ENCODE measurements at places on chromosomes 16 and 17. TPM values are rescaled to one million over a fixed set of nuclear protein-coding genes. Genes with fewer than 3 reads are reported as not detected.

SRCAP gene
- total RNA-seq = 29.5 TPM

C16orf46 gene
- total RNA-seq = not detected

G6PC1 gene
- not detected for total RNA-seq

CACNG4 gene
- total RNA-seq = 0.08 TPM

WSB1 gene
- 79.4 TPM for total RNA-seq

TAC4 gene
- not detected for total RNA-seq

SMIM36 gene
- not detected for total RNA-seq

TP53TG3C gene
- not detected for total RNA-seq

CES4A gene
- 6.0 TPM for total RNA-seq

NUPR1 gene
- total RNA-seq = 64.4 TPM

CASKIN1 gene
- total RNA-seq = 0.08 TPM

TMEM132E gene
- not detected for total RNA-seq

MT3 gene
- not detected for total RNA-seq

LPCAT2 gene
- total RNA-seq = 9.8 TPM

KDM6B gene
- total RNA-seq = 16.7 TPM

PRSS27 gene
- 191 TPM for total RNA-seq

TEKT3 gene
- total RNA-seq = not detected

TMEM235 gene
- total RNA-seq = not detected

SLC25A19 gene
- total RNA-seq = 9.2 TPM

C17orf67 gene
- 0.52 TPM for total RNA-seq

GPATCH8 gene
- total RNA-seq = 24.7 TPM

C1QTNF8 gene
- total RNA-seq = not detected

ZNF213 gene
- 9.7 TPM for total RNA-seq

SOX9 gene
- total RNA-seq = 20.3 TPM

PRCD gene
- total RNA-seq = 0.64 TPM

IL21R gene
- total RNA-seq = 0.56 TPM

P2RX5 gene
- 0.72 TPM for total RNA-seq

EVPLL gene
- 5.3 TPM for total RNA-seq

CBFB gene
- total RNA-seq = 40.4 TPM

C17orf50 gene
- not detected for total RNA-seq

GNAO1 gene
- total RNA-seq = 0.64 TPM

MEIOC gene
- not detected for total RNA-seq

KRT39 gene
- total RNA-seq = not detected

SCIMP gene
- total RNA-seq = 0.72 TPM

CLEC10A gene
- 0.92 TPM for total RNA-seq

SPATA22 gene
- total RNA-seq = not detected

NOG gene
- total RNA-seq = not detected

FBXO39 gene
- total RNA-seq = 0.68 TPM

HOXB9 gene
- total RNA-seq = not detected
